ENCODE measurements at places on chromosomes 2 and 18.

GRCh38 chr2:178949151-178949550, 100.8 kb downstream of the CCDC141 start:
- DNase-seq = no peak

- DNase-seq = no peak
Observed at GRCh38 chr18:47095810-47096209, 54.5 kb downstream of the HDHD2 start.

DNA sequence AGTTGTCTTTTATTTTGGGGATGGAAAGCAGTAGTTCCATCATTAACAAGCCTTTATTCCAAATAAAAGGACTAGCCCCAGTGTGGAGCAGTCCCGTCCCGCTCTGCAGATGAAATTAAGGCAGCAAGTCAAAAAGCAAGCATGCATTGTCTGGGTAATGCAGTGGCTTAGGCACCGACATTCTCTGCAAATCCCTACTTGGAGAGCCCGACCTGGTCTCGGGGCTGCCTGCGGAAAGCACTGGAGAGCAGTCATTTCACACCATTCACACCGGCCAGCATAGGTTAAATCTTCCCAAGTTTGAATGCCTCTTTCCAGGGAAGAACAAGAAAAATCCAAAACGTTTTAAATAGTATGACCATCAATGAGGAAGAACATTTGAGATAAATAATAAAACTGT, 24.4 kb upstream of the RAB12 start:
- no peak for DNase-seq

GRCh38 chr2:185219981-185220380, 518.6 kb upstream of the FSIP2 start:
- DNase-seq = no peak

GRCh38 chr2:134177351-134177931, 76.4 kb upstream of the MGAT5 start:
- DNase-seq = no peak

- DNase-seq = no peak
Observed at GRCh38 chr2:163455815-163456214, 280.0 kb downstream of the FIGN start.

DNA sequence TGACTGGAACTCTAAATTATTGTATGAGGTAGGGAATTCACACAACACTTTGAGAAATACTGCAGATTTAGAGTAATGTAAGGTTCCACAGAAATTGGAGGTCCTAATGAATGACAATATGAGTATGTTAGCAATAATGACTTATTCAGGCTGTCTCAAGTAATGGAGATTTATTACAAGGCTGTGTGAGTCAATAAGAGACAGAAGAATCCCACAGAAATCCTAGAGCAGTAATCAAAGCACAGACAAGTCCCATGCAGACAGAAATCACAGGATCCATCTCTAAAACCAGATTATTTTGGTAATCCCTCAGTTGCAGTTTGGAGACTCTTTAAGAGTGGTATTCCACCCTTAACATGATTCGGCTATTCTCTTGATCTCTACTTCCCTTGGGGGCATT, 83.6 kb downstream of the FAM161A start:
- no peak for DNase-seq

- DNase-seq = no peak
Observed at GRCh38 chr2:9105601-9106337, 100.8 kb upstream of the ASAP2 start.

- DNase-seq = peak; percentile 20
Observed at GRCh38 chr2:13986119-13986720, 646.3 kb upstream of the LRATD1 start.

- DNase-seq = no peak
Observed at GRCh38 chr18:32661486-32662299, 111.1 kb downstream of the KLHL14 start.

DNA sequence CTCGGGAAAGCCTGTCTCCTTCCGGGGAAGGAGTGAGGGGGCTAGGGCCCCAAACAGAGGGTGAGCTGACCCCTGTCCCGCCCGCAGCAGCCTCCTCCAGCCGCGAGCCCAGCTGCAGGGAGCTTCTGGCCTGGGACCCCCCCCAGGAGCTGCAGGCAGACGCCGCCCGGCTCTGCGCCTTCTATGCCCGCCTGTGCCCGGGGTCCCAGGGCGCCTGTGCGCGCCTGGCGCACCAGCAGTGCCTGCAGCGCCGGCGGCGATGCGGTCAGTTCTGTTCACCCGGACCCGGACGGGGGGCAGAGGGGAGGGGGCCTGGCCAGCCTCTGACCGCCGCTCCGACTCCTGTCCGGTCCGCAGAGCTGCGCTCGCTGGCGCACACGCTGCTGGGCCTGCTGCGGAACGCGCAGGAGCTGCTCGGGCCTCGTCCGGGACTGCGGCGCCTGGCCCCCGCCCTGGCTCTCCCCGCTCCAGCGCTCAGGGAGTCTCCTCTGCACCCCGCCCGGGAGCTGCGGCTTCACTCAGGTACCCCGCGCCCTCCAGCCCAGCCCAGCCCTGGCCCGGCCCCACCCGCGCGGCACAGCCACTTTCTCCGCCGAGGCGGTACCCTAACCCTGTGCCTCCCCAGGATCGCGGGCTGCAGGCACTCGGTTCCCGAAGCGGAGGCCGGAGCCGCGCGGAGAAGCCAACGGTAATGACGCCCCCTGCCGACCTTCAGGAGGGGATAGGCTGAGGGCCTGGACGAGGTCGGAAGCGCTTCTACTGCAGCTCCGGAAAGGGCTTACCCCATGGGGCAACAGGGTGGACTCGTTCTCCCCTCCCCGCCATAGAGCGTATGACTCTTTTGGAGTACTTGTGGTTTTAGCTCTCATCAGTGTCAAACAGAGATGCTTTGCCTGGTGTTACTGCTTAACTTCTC, 2.0 kb upstream of the CHRND start:
- peak; percentile 36 for DNase-seq

GRCh38 chr2:227413371-227413770, 25.6 kb upstream of the SCYGR1 start:
- no peak for DNase-seq

GRCh38 chr2:53508667-53509066, 258.9 kb upstream of the CHAC2 start:
- DNase-seq = no peak
